ENCODE measurements at places on chromosomes 12 and 14.
A peak's percentile ranks its signal among the peaks of the same experiment; 100 is the strongest.

DNA sequence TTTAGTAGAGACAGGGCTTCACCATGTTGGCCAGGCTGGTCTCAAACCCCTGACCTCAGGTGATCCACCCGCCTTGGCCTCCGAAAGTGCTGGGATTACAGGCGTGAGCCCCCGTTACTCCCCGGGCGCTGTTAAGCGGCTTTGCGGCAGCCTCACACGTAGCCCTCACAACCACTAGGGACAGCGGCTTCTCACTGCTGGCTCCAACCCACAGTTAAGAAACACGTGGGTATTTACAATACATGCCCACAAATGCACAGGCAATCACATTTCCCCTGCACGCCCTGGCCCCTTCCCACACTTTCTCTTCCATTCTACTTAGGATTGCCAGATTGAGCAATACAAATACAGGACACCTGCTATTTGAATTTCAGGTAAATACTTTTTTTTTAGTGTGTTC, 37.0 kb upstream of the EIF5 start:
- DNase-seq: no peak

DNA sequence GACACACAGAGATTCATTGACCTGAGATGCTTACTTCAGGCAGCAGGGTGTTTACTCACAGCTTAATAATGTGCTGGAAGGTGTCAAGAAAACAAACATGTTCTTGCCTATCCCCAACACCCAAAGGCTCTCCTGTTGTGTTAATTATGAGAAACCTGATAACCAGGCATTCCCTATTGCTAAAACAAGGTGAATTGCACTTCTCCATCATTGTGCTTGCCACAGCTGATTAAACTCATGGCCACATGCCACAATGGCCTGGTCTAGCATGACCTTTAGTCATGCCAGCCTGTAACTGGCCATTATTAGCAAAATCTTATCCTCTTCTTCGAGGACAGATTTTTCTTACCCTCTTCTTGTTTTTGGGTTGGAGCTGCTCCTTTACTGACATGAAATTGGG, 21.4 kb downstream of the SMOC1 start:
- DNase-seq: no peak

GRCh38 chr12:79997096-79997791, 62.3 kb upstream of the PPP1R12A start:
- no peak for DNase-seq

GRCh38 chr12:89206390-89206789, 145.9 kb downstream of the DUSP6 start:
- DNase-seq: no peak

DNA sequence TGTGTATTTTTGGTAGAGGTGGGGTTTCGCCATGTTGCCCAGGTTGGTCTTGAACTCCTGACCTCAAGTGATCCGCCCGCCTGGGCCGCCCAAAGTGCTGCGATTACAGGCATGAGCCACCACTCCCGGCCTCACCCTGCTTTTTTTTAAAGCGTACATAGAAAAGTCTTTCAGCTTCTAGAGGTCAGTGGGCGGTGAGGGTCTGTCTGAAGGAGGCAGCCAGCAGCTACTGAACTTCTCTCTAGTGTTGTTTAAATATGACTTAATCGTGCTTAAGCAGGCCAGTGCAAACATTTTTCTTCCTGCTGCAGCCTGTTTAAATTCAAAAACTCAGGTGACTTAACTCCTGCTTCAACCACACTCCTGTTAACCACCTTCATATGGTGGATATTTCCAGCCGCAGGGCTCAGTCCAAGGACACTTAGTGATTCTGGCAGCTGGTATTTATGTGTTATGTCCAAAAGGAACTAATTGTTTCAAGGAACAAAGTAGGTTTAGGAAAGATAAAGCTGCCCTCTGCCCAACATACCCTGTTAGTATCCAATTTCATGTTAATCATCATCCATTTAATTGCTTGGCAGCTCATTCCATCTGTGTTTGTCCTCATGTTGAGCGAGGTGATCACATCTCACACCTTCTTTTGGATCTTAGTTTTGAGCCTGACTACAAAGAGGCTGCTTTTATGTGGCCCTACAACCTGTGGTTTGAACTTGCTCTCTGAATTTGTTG, 2.0 kb downstream of the PRKAB1 start:
- DNase-seq: no peak

DNA sequence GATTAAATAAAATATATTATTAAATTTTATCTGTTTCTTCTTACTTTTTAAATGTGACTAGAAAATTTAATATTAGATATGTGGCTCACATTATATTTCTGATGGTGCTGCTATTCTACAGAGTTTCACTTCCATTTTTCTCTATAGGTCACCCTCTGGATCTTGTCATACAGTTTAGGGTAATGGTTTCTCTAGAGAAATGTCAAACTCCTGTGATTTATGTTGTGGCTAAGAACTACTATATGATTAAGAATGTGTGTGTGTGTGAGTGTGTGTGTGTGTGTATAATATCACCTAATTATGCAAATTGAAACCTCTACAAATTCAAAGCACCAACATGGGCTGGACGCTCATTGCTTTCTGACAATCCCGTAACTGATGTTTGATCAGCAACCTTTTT, 325.9 kb downstream of the ADAMTS20 start:
- DNase-seq: no peak

DNA sequence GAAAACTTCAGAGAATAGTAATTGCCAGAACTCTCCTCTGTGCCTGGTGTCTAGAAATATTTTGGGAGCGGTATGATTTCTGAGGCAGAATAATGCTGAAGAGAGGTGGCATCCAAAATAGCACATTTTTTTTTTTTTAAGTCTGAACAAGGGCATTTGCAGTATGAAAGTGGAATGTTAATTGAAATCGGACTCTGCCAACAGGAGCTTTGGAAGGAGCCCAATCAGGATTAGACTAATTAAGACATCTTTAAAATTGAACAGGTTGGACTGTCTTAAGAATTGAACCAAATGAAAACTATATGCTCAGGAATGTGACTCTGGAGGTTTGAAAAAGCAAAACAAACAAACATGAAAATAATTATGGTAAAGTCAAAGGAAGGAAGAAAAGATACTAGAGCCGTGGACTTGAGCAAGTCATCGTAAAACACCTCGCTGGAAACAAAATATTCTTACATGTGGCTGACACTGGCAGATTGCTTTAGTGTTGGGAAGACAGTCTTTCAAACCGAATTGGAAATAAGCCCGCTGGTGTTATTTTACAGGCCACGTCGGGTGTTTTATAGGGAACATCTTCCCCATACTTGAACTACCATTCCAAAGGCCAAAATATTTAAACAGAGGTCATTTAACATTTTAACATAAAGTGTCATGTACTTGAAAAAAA, 436.3 kb downstream of the VRK1 start:
- no peak for DNase-seq

- DNase-seq: no peak
Observed at GRCh38 chr12:107634530-107634929, 51.1 kb upstream of the PWP1 start.

- DNase-seq: no peak
Observed at GRCh38 chr12:41924111-41924510, 220.6 kb downstream of the GXYLT1 start.

GRCh38 chr12:61934564-61934963, 325.6 kb upstream of the USP15 start:
- no peak for DNase-seq

DNA sequence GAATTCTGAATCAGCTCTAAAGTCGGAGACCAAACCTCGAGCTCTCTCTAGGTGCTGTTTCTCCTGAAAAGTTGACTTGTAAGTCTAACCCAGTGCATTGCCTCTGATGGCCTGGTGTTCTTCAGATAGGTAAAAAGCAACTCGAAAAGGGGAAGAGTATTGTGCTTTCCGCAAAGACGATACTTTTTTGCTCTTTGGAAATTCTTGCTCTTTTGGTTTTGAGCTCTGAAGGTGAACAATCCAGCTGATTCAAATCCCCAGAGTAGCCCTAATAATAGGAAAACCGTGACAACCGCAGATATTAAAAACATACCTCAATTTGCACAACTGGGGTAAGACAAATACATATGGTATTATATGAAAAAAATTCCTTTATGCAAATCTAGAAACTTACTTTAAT, 447.4 kb downstream of the RAD51B start:
- DNase-seq: no peak

- DNase-seq: no peak
Observed at GRCh38 chr14:75905147-75905904, 76.5 kb downstream of the TGFB3 start.

DNA sequence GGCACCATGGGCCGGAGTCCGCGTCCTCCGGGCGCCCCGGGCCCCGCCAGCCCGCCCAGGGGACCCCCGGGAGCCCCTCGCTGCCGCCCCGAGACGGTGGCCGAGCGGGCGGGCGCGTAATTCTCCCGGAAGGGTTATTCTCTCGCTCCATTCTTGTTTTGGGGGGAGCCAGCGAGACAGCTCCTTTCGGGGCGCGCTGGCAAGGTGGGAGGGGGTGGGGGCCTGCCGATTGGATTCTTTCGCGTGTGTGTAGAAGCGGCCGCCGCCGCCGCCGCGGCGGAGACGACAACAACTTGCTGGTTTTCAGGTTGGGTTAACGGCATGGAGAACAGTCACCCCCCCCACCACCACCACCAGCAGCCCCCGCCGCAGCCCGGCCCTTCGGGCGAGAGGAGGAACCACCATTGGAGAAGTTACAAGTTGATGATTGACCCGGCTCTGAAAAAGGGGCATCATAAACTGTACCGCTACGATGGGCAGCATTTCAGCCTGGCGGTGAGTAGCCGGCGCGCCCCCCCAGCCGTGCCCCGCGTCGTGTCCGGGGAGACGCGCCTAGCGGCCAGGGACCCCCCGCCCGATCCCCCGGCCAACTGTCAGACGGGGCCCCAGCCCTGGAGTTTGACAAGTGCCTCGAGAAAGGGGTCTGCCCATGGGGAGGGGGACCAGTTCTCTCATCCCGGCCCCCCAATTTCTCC, 755 bp downstream of the SETD1B start:
- peak; percentile 25 for DNase-seq

DNA sequence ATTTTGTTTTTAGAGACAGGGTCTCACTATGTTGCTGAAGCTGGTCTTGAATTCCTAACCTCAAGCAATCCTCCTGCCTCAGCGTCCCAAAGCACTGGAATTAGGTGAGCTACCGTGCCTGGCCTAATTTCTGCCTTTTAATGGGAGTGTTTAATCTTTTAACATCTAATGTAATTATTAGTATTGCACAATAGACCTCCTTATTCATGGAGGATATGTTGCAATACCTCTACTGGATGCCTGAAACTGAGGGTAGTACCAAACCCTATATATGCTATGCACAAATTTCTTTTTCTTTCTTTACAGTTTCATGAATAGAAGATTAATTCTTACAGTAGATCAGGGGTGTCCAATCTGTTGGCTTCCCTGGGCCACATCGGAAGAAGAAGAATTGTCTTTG, 47.8 kb downstream of the MYRFL start:
- DNase-seq: no peak

- DNase-seq: no peak
Observed at GRCh38 chr12:123808167-123808566, 46.1 kb downstream of the DNAH10 start.

GRCh38 chr14:99148131-99148530, 123.9 kb downstream of the BCL11B start:
- DNase-seq: no peak

DNA sequence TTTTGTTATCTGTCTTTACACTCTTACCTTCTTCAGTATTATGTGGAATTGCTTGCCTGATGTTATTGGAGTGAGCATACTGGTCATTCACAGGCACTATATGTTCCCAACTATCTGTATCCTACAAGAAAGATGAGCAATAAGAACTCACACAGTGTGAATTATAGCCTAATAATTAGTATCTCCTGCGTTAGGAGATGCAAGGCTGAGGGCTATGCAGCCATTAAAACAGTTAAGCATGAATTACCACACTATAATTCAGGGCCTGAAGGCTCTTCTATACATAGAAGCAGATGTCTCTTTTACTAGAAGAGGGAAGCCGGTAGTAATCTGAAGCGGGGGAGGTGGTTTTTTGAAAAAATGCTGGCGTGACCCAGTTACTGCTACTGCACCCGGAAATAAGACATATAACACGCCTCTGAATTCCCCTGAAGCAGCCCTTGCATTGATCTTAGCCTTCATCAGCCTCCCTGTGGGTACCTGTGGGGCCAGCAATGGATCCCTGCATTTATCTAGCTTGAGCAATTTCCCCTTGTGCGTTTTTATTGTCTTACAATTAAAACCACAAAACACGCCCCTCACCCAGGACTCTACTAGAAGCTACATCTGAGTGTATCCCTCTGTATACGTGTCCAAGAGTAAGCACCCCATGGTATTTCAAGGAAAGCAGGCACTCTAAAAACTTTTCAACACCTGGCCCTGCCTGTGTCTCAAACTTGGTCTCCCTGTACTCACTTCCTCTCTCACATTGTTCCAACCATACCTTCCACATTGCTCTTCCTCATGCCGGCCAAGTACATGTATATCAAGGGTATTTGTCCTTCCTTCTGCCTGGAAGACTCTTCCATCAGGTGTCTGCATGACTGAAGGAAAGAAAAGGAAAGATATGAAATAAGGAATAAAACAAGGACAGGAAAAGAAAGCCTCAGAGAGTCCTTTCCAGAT, 210.9 kb upstream of the ARID2 start:
- DNase-seq: no peak

DNA sequence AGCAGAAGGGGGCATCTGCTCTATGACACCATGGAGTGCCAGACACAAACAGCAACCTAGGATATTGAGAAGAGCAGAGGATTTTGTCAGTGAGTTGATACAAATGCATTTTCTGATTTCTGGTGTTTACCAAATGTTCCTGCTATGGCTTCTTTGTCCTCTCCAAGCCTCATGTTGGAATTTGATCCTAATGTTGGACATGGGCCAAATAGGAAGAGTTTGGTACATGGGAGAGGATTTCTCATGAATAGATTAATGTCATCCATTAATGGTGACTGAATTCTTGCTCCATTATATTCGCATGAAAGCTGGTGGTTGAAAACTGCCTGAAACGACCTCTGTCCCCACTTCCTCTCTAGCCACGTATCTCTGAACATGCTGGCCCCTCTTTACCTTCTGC, 1002.2 kb upstream of the FLRT2 start:
- no peak for DNase-seq

All from NK-92 treated with Interleukin-12 subunit alpha and Interleukin-12 subunit beta, amount 100 ng/mL, for 24 hours (cell line).